ENCODE measurements at places on chromosomes 5 and 9.

GRCh38 chr5:39980056-39980455 lies 555.3 kb upstream of the DAB2 start:
- no peak for DNase-seq

GRCh38 chr5:65043843-65044359 lies 275.2 kb downstream of the CWC27 start:
- DNase-seq: no peak

DNA sequence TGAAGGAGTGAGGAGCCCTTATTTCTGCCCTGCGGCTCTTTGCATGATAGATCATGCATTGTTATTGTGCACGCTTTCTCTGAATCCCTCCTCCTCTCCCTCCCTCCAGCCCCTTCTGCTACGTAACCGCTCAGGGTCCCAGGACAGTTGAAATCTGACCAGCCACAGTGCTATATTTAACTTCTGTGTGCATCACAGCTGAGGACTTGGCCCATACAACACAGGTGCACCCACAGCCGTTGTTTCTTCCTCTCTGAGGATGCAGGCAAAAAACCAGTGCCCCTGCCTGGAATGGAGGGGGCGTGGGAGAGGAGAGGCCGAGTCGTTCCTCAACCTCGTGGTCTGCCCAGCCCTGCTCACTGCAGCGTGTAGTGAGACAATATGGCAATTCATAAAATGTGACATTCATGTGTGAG lies 335.6 kb upstream of the CLINT1 start:
- DNase-seq: no peak

GRCh38 chr5:107887166-107887943 lies 216.6 kb upstream of the EFNA5 start:
- no peak for DNase-seq

DNA sequence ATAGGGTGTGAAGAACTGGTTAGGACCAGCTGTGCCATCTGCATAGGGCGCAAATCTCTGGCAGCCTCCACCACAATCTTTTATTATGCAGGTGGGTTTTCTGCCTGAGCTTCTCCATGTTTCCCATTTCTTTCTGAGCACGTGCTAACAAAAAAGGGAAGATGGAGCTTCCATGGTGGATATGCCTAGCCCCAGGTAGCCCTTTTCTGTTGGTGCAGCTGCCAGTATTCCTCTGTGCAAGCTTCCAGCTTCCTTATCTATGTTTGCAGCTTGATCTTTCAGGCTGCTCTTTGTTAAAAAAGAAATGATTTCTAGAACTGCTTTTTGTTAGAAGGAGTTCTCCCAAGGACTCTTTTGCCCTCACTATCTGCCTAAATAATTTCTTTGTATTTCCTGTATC lies 95.0 kb upstream of the EPB41L4A start:
- DNase-seq: no peak

GRCh38 chr5:138850865-138851435 lies 24.2 kb downstream of the LRRTM2 start:
- no peak for DNase-seq

- no peak for DNase-seq
Measured at GRCh38 chr5:9653811-9654210, 23.7 kb upstream of the TAS2R1 start.
